ENCODE measurements at places on chromosomes 1 and 21.

DNA sequence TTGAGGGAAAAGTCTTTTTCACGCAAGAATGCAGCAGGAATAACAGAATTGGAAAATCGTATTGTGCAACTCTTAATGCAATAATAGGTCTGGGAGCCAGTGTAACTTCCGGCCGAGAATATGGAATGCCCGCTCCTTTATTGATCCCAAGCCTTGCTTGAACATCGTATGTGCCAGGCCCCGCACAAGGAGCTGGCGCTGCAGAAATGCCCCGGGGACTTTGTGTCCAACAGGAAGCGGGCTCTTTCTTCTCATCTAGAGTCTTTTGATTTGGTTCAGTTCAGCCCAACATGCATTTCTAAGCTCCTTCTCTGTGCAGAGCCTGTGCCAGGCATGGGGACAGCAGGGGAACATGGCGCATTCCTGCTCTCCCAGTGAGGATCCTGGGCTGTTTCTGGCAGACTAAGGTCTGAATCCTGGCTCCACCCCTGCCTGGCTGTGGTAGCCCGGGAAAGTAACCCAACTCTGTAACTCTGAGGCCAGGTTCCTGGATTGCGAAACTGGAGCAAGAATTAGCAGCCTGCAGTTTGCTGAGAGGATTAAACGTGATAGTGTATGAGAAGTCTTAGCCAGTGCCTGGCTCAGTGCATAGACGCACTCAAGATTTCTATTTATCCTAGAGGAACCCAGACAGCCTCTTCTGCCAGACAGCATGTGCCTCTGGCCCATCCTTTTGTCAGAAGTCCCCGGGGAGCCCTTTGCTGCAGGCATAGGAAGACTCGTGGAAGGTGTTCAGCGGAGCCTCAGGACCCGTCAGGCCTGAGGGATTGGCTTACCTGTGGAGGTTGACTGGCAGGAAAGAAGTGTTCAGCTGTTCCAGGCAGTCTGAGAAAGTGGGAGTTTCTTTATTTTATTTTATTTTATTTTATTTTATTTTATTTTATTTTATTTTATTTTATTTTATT, 987 bp upstream of the CDCP2 start:
- DNase-seq: no peak

DNA sequence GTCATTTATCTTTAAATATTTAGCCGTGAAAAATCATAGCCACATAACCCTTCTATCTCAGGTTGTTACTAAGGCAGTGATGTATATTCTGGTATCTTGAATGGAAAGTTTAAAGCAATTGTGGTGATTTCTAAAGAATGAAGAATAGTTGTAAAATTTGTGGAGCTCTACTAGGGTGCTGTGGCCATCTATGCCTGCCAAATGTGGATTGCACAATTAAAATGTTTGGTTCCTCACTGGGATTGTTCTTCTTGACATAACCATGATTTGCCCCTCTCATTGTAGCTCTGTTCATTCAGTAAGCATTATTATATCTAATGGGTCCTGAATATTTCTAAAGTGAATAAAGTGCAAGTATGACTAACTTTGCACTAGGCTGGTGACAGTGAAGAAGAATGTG, 50.1 kb downstream of the AK4 start:
- DNase-seq: no peak

DNA sequence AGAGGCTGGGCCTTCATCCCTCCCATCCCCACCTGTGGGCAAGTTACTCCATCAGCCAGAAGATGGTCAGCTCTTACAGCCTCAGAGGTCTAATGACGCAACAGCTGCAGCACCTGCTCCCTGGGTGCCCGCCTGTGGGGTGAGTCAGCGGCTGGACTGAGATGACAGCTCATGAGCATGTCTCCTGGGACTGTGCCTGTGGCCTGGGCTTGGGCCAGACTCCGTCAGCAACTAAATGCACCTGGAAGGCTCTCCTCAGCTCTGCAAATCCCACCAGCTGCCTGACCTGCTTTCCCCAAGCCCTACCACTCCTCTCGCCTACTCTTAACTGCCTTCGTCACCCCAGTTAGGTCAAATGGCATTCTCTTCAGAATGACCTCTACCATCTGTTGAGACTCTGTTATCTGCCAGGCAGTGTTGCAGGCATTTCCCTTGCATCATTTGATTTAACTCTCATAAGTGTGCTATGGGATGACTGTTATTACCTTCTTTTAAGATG, 47.7 kb downstream of the ETS2 start:
- DNase-seq: no peak

GRCh38 chr1:167795810-167796740, 74.3 kb downstream of the MPZL1 start:
- DNase-seq: no peak

DNA sequence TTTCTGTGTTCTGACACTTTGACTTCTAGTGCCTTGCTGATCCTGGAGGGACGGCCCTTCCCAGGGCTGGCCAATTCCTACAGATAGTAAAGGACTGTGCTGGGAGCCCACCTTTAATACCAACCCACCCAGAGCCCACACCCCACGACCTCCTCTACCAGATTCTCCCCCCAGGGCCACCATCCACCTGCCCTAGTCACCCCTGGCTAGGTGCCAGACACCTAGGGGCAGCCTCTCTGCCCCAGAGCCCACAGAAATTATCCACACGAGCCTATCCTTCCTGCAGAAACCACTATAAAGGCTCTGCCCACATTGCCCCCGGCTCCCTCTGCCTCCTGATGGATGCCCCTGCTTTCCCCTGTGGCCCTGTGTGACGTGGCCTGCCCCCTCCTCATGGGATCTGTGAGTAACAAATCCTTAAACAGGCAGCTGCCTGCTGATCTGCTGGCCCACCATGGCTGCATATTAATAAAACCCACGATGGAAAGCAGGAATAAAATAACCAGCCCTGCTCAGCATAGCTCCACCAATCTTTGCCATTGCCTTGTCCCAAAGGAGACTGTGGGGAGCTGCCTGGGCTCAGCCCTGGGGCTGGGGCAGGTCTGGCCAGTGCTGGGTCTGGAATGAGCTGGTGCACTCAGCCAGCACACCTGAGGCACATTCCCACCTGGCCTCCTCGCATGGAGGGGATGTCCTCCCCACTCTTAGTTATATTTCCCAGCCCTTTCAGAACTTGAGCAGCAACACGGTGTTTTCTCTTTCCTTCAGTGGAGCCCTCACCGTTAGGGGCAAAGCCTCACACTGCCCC, 488.5 kb downstream of the NPHP4 start:
- DNase-seq: no peak

DNA sequence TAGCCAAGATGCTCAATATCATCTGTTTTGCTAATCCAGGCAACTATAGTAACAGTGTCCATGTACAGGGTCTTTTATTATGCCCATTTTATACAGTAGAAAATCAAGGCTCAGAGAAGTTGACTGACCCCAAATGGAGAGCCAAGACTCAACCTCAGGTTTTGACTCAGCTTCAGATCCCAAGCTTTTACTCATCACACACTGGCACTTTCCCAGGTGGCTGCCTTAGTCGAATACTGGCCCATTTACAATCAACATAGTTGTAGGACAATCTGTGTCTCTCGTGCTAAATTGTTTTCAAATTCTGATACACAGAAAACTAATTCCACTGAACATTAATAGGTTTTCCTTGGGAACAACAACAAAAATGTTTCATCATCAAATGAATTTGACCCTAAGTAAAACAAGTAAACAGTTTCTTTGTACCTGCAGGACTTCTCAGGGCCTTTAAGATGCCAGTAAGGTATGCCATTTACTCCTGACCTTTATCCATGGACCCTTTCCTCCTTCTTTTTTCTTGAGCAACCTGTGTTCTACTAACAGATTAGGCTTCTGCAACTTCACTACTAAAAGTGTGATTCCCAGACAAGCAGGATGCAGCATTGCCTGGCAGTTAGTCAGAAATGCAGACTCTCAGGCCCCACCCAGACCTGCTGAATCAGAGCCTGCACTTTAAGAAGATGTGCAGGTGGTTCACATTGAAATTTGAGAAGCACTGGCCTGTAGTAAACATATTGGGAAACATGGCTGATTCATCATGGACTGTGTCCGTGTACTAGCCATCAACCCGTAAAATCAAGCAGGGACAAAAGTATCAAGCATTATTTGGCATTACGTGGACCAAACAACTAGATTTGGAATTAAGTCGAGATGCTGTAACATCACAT, 128.8 kb downstream of the RRAGC start:
- no peak for DNase-seq

GRCh38 chr1:67721112-67721511, 36.1 kb downstream of the GADD45A start:
- no peak for DNase-seq

GRCh38 chr21:34534522-34534921, 22.5 kb upstream of the KCNE1 start:
- DNase-seq: no peak

DNA sequence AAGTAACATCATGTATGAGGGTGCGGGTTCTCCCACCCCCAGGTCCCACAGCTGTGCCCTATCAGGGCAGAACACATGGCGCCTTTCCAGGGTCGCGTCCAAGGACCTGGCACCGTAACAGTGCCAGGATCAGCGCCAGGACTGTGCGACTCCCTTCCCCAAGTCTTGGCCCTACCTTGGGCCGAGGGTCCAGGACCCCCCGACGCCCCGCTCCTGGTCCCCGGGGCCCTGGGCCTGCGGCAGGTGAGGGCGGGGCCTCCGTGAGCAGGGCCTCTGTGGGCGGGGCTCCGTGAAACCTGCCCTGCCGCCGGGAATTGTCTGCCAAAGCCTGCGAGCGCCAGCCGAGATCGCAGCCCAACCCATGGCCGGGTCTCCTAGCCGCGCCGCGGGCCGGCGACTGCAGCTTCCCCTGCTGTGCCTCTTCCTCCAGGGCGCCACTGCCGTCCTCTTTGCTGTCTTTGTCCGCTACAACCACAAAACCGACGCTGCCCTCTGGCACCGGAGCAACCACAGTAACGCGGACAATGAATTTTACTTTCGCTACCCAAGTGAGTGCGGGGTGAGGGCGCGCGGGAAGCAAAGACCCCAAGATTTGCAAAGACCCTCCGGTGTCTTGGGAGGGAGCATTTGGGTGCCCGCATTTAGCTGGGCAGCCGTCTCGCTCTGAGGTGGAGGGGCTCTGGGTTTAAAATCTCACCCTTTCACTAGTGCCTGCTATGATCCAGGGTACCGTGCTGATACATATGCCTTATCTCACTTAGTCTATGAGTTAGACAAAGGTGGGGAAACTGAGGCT, at the start of gene RHBG:
Gene RHBG, plus strand, starts transcription at position 323 of the 796 bp plus-strand sequence. Its CDS starts 39 bp downstream, at position 362.
- DNase-seq: no peak

DNA sequence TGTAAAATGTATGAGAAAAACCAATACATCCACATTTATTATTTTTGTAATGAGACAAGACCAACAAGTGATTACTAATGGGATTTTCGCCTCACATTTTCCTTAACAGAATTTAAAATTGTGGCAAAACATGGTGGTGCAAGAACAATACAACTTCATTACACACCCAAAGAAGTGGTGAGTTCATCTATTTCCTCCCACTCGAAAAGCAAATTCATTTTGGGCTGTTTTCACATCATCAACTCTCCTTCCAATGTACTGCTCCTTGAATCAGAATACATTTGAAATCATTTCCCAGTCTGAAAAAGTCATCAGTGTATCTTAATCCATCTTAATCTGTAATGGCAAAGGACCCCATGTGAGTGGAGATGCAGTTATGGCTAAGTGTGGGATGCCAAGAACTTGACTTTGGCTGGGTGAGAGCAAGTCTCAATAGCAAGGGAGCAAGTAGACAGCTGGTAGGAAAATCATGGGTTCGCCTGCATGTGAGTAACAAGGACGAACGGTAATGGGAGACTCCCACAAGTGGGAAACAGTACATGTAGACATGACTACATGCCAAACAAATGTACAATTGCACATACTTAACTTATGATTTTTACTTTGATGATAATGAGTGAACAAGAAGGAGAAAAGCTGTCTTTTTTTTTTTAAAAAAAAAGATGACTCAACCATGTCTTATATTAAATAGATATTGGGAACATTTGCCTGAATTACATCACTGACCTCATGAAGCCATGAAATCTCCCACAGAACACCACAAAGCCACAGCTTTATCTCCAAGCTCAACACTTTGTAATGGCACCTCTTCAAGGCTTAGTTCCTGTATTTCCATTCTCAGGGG, 46.0 kb downstream of the RUNX1 start:
- DNase-seq: no peak

DNA sequence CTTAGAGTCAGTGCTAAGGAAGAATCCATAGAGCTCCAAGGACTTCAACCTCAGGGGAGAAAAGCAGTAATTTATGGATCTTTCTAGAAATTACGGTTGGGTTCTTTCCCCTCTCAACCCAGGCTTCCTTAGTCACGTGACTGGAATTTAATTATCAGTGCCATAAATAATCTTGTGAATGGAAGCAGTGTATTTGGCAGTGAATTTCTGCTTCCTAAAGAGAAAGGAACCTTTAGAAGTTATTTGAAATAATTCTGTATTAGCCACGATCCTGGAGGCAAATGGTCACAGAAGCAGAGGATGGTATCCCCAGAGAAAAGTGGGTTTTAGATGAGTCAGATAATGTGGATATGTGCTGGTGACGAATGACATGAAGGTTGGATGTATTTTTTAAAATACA, 89.6 kb downstream of the NFIA start:
- no peak for DNase-seq

GRCh38 chr1:203888807-203889251, 27.4 kb downstream of the SNRPE start:
- no peak for DNase-seq

DNA sequence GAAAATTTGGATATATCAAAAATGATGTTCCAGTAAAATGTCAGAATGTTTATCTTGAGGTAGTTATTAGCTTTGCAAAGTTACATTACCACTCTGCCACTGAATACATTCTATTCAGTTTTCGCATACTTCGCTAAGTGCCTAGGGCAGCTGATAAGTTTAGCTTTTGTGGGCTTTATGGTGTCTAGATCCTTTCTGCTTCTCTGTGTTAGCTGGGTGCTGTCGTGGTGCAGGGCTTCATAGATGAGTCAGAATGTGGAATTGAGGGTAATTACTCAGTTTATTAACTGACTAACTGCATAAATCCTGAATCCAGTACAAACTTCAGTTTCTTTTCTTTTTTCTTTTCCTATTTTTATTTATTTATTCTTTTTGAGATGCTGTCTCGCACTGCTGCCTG, 21.5 kb downstream of the NCAM2 start:
- no peak for DNase-seq

- no peak for DNase-seq
Observed at GRCh38 chr1:182174513-182174855, 113.0 kb upstream of the ZNF648 start.

GRCh38 chr1:5986018-5986417, 6.2 kb downstream of the NPHP4 start:
- DNase-seq: no peak

DNA sequence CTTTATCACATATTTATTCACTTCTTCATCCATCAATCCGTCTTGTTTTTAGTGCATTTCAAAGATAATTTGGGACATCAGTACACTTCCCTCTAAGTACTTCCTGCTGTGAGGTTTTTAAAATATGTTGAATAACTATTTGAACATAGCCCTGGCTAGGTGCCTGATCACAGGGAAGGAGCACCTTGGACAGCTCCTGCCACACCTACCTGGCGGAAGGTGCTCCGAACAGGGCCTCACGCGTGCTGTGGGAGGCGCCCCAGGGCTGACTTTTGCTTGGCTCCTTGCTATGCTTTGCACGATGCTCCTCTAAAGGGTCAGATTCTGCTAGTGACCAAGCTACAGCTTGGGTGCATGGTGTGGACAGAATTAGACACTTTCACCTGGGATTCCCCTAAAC, 4.9 kb upstream of the ATXN7L2 start:
- no peak for DNase-seq

Data from cortex of kidney (tissue), 1 donor.